Renal pelvis (tissue), 12 donors: ENCODE measurements at places on chromosomes 2 and 18.
A peak's percentile ranks its signal among the peaks of the same experiment; 100 is the strongest.

- no peak for DNase-seq
Observed at GRCh38 chr2:167748536-167748935, 498.9 kb downstream of the STK39 start.

DNA sequence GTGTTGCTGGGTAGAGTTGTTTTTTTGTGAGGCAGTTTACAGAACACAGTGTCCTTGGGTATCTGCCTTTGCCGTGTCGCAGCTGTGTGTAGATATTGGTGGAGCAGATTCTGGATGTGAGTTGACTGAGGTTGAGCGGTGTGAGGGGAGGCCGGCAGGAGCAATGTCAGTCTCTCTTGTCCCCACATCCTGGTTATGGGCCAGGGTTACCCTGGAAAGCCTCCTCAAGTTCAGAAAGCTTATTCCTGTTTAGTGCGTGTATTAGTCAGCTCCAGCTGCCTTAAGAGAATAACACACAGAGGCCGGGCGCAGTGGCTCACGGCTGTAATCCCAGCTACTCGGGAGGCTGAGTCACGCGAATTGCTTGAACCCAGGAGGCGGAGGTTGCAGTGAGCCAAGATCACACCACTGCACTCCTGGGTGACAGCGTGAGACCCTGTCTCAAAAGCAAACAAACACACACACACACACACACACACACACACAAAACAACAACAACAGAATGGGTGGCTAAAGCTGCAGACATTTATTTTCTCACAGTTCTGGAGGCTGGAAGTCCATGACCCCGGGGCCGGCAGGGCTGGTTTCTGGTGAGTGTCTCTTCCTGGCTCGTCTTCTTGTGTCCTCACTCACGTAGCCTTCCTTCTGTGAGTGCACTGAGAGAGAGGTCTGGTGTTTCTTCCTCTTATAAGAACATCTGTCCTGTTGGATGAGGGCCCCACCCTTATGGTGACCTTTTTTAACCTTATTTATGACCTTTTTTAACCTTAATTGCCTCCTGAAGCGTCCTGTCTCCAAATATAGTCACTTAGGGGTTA lies 5.1 kb downstream of the NCK2 start:
- no peak for DNase-seq

- DNase-seq: no peak
Observed at GRCh38 chr18:3664563-3665178, 214.7 kb downstream of the TGIF1 start.

- DNase-seq: no peak
Observed at GRCh38 chr2:237304763-237305514, 109.0 kb downstream of the COL6A3 start.

- DNase-seq: no peak
Observed at GRCh38 chr2:15115776-15116175, 445.4 kb downstream of the NBAS start.

DNA sequence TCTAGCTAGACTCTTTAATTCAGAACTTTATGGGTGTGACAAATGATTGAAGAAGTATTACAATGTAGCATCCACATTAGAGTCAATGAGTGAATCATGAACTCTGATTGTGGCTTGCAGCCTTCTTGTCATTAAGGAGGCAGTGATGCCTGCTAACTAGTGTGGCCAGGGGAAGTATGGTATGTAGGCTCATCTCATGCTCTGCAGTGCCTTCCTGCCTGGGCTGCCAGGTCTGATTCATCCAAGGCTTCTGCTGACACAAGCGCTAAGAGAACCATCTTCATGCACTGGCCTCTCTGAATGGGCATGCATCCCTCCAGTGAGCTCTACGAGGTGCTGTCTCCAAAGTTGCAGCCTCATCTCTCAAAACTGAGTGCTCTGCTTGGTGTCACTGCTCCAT lies 144.3 kb downstream of the MTCL1 start:
- no peak for DNase-seq

DNA sequence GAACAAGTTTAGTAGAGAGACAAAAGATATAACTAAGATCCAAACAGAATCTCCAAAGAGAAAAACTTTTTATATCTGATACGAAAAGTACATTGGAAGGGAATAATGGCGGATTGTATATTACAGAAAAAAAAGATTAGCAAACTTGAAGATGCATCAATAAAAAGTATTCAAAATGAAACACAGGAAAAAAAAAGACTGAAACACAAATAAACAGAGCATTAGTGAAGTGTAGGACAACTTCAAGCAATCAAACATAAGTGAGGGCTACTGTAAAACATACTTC lies 41.1 kb upstream of the MYCN start:
- no peak for DNase-seq

DNA sequence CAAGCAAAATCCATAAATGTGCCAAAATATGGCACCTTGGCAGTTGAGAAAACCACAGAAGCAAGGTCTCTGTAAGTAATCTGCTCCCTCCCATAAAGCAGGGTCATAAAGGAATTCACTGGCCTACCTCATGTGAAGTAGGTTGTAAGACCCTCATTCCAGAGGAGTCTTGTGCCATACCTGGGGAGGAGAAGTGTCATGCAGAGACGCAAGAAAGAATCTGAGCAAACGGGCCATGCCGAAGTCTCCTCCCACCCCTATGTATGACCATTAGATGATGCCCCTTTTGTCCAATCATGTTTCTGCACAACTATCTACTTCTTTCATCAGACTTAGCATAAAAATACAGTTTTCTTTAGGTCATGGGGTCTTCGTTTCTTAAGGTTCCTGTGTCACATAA lies 14.6 kb downstream of the NMUR1 start:
- DNase-seq: no peak

GRCh38 chr2:37375741-37376288 lies 31.4 kb downstream of the QPCT start:
- DNase-seq: no peak

DNA sequence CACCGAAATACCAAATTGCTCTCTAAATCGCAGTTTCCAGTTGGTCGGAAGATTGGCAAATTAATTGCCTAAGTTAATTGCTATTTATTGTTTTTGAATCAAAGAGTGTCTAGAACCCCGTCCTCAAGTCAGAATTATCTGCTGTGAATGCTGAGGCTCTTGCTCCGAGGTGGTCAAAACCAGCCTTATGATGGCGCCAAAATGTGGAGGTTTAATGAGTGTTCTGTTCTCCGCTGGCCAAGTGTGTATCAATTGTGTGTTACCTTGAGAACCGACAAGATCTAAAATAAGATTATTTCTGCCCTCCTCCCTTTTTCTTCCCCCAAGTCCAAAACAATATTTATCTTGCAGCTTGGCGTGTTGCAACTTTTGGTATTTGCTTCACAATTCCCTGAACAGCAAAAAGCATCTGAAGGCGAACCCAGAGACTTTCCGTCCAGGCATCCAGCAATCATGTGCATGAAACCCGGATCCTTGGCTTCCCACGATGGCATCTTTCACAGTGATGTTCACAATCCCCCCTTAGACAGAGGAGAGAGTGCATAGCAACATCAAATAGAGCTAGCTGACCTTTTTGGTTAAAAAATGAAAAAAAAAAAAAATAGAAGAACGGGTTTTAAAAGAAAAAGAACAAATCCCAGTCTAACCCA lies 323.0 kb downstream of the MYCN start:
- no peak for DNase-seq

DNA sequence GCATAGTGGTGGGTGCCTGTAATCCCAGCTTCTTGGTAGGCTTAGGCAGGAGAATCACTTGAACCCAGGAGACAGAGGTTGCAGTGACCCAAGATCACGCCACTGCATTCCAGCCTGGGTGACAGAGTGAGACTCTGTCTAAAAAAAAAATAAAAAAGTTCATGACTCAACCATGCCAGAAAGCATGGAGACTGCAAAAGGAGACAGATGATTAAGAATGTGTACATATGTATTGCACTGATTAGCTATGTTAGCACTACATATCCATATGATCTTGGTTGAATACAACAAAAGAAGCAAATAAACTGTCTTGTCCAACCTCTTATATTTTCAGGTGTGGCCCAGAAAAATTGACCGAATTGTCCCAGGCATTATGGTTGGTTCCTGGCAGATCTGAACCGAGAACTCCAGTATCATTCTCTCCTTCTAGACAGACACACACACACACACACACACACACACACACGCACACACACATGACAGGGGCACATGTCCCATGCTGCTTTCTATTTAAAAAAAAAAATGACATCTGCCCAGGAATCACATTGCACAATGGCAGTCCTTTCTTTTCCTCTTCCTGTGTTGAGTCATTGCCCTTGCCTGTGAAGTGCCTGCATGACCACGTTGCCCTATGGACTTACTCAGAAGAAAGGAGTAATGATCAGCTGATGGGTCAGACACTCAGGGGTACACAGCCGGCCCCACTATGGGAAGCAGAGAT lies 65.6 kb downstream of the MYCN start:
- DNase-seq: no peak

DNA sequence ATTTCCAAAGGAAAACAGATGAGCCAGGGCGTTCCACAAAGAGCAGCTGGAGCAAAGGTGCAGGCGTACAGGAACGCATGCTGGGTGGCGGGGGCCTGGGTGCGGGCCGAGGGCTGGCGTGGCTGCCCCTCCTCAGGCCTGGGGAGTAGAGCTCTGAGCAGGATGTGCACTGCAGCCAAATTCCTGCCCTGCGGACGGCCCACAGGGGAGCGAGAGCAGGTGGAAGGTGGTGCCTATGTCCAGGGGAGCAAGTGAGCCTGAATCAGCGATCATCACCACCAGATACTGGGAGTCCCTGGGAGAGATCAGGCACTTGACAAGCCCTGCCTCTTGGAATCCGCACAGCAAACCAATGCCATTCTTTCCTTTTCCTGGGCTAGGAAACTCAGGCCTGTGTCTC lies 106.3 kb downstream of the GBX2 start:
- DNase-seq: no peak

GRCh38 chr2:33212151-33212550 lies 264.3 kb upstream of the RASGRP3 start:
- no peak for DNase-seq

GRCh38 chr2:200007306-200007705 lies 51.9 kb downstream of the MAIP1 start:
- DNase-seq: no peak

GRCh38 chr2:238789317-238789806 lies 58.5 kb upstream of the TWIST2 start:
- no peak for DNase-seq

- peak; percentile 77 for DNase-seq
Observed at GRCh38 chr2:219155054-219155644, 5.5 kb downstream of the NHEJ1 start.

DNA sequence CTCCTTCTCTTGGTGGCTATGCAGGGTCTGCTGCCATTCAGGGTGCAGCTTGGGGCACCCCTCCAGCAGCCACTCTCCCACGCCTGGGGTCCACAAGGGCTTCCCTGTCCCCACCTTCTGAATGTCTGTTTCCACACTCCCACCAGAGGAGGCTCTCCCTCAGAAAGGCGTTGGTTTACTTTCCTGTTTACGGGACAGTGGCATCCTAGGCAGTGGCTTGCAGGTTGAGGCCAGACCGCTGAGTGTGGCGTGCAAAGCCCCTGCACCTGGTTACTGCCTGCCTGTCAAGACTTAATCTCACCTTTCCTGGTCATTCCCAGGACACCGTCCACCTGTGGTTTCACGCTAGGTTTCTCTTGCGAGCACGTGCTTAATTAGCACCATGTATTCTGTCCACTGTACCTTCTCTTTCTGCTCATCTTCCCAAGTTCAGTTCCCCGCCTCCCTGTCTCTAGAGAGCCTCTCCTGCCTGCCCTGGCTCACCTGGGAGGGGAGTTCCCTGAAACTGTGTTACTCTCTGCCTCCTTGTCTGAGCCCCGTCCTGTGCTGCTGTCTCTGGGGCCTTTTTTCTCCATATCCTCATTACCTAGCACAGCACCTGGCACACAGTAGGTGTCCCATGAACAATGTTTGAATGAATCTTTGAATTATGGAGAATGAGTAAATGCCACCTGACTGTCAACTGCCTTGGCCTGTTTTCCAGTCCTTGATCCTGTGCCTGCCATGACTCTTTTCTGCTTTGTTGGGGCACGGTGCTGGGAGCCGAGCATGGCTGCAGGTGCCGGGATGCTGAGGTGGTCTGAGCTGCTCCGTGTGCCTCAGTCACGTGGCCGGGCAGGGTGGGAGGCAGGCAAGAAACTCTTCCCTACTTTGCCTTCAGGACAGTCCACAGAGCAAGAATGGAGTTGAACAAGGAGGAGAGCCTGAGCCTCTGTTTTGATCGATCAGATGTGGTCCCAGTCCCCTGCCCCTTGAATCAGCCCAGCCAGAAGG lies 56.4 kb downstream of the ARHGEF4 start:
- DNase-seq: no peak

DNA sequence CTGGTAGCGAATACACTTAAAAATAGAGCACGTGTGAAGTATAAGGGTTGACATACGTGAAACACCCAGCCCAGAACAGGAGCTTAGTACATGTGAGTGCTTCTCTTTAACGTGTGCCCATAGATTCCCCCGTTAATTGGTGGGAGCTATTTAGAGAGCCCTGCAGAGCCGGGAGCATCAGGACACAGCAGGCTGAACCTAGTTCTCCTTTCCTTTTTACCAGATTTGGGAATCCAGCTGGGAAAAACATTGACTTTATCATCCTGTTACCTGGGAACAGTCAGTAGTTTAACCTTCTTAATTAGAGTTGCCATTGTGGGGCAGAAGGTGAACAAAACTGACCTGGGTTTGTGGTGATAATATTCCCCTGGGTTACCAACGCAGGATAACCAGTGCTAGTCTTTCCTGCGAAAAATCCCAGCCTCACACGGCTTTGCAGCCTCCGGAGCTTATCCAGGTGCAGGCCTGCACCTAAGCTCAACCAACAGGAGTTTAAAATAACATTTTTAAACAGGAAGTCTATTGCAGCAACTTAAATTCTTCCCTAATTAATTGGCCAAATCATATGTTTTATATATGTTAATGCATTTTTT lies 78.1 kb upstream of the SPTBN1 start:
- DNase-seq: no peak

DNA sequence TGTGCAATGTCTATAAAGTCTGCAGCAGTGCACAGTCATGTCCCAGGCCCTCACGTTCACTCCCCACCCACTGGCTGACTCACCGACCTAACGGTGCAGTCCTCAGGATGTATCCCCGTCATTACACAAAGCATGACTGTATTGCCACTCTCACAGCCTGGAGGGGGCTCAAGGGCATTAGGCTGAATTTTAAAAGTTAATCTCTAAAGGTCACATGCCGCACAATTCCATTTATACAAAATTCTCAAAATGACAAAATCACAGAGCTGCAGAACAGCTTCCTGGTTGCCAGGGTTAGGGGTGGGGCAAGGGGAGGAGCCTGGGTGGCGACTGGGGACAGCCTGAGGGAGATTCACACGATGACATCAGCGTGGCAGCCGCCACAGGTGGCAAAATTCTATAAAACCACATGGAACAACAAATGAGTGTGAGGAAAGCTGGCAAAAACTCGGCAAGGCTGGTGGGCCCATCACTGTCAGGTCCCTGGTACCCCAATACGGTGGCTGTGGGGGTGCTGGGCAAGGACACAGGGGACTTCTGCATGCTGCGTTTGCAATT lies 97.6 kb downstream of the NDUFA10 start:
- no peak for DNase-seq

- DNase-seq: no peak
Observed at GRCh38 chr2:203605302-203605701, 70.2 kb upstream of the RAPH1 start.

GRCh38 chr2:171334171-171334570 lies 99.6 kb downstream of the METTL8 start:
- no peak for DNase-seq
